ENCODE measurements at places on chromosomes 3 and 15.
A peak's percentile ranks its signal among the peaks of the same experiment; 100 is the strongest.

GRCh38 chr15:95868970-95869369 lies 461.5 kb upstream of the NR2F2 start:
- no peak for DNase-seq

DNA sequence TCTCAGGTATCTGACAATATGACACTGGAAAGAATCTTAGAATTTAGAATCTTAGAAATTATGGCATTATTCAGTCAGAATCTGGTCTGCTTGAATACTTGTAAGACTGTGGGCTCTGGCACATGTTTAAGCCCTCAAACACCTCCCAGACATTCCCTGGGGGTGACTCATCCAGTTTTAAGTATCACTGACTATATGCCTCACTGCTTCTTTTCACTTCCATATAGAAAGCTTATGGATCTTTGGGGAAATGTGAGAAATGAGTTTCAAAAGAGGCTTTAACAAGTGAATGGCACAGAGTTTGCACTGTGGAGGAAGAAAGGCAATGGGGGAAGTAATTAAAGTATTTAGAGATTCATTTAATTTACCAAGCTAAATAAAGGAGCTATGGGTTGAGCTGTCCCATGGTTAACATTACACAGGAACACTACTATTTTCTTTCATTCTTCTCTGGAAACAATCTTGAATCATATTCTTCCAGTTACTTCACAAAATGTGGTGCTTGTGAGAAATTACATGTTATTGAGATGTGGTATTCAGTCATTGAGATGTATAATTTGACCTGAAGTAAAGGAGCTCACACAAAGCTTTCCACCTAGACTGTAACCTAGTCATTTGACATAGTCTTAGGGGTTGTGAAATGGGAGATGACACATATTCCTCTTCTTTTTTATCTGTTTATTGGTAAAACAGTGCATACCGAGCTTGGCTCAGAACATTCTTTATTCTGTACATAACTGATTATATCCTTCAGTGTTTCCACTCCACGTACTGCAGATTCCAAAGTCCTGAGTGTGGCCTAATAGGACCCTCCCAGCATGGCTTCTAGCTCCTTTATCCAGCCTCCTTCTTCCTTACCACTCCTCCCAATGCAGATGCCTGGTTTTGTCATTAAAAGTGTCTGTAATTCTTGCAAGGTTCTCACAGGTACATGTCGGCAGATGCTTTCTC lies 544.6 kb upstream of the NECTIN3 start:
- peak; percentile 99 for DNase-seq

DNA sequence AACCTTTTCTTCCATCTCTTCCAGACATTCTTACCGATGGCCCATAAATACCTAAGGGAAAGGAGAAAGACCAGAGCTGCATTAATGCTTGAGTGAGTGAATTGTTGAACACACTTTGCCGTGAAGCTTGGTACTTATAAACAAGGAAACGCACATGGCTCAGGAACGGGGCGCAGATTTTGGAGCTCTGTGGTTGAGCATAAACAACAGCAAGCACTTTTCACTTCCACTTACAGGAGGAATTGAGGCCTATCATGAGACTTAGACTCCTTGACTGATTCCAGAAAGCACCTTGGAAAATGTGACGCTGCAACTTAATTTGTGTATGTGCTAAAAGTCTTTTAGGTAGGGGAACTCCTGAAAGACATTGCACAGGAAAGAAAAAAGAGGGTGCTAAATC lies 197.5 kb upstream of the FEZF2 start:
- DNase-seq = no peak

DNA sequence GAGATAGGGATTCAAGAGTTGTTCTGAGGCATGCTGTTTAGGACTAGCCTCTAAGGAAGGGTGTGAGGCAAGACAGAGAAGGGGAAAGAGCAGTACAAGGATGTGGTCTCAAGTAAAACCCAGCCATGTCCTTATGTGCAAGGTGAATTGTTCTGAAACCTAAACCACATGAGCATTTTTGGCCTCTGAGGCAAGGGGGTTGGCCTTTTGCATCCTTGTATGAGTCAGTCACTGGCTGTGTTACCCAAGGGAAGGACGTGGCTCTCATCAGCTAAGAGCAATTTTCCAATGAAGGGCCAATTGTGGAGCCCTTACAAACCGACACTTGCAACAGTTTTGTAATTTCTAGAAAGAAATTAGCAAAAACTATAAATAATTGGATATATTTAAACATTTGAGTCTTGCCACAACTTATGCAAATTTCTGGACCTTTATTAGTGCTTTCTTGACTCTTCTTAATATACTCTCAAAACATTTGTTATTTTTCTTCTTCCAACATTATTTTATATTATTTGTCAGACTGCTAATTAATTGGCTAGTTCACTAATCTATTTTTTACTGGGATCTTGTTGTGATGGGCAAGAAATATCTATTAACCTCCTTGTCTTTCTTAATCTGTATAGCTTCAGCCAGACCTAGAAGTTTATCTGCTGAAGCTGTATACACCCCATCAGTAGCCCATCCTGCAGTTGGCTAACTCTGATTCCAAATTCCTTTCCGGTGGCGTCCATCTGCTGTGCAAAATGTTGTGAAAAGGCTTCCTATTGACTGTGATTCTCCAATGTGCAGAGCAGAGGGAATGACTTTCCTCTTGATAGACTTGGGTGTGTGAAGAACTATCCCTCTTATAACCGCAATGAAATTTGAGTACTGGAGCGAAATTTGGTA lies 97.7 kb upstream of the P2RY1 start:
- no peak for DNase-seq

GRCh38 chr3:46367811-46368210 lies 2.9 kb upstream of the CCR5 start:
- DNase-seq = no peak

DNA sequence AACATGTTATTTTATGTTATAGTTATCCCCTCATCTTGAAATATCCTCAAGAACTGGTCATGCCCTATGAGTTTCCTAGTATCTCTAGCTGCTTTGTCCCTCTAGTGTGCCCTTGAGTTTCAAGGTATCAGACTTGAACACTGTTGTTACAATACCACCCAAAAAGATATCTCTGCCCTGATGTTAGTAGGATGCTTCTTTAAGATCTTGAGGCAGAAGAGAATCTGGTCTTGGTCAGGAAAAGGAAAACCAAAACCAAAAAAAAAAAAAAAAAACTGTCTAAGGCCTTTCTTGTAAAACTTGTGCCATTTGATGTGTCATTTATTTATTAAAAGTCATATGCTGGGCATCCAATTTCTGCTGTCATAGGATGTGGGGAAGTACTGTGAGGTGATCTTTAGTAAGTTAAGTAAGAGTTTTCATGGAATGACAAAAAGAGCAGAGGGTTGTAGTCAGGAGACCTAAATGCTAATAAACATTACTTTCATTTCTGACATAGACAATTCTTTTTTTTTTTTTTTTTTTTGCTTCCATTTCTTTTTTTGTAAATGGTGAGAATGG lies 229.7 kb downstream of the NECTIN3 start:
- no peak for DNase-seq

- DNase-seq = no peak
Measured at GRCh38 chr3:195143221-195143620, 127.7 kb downstream of the XXYLT1 start.

- DNase-seq = no peak
Measured at GRCh38 chr3:51712963-51713362, 6.1 kb downstream of the GRM2 start.

- no peak for DNase-seq
Measured at GRCh38 chr3:33063651-33064051, 33.3 kb downstream of the GLB1 start.

- no peak for DNase-seq
Measured at GRCh38 chr3:184126006-184126405, 9.2 kb upstream of the EIF2B5 start.

DNA sequence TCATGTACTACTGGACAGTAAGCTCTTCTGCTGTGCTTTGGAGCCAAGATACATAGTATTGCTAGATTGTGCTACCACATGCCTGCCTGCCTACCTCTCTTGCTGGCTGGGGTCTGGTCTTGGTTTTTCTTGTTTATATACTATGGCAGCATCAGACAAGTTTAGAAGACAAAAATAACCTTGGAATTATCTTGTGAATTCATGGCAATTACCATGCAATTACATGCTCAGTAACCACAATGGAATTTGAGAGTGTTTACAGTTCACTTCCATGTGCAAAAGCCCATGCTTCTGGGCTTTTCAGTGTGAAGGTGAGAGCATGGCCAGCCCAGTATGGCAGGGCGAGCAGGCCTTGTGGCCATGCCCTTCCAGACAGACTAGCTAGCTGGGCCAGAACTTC lies 48.0 kb upstream of the C15orf61 start:
- DNase-seq = no peak

- peak; percentile 78 for DNase-seq
Measured at GRCh38 chr3:17942856-17943255, 200.4 kb upstream of the TBC1D5 start.

GRCh38 chr3:157534725-157535161 lies 31.5 kb upstream of the VEPH1 start:
- DNase-seq = no peak

GRCh38 chr15:41968701-41969100 lies 3.7 kb downstream of the EHD4 start:
- DNase-seq = no peak

DNA sequence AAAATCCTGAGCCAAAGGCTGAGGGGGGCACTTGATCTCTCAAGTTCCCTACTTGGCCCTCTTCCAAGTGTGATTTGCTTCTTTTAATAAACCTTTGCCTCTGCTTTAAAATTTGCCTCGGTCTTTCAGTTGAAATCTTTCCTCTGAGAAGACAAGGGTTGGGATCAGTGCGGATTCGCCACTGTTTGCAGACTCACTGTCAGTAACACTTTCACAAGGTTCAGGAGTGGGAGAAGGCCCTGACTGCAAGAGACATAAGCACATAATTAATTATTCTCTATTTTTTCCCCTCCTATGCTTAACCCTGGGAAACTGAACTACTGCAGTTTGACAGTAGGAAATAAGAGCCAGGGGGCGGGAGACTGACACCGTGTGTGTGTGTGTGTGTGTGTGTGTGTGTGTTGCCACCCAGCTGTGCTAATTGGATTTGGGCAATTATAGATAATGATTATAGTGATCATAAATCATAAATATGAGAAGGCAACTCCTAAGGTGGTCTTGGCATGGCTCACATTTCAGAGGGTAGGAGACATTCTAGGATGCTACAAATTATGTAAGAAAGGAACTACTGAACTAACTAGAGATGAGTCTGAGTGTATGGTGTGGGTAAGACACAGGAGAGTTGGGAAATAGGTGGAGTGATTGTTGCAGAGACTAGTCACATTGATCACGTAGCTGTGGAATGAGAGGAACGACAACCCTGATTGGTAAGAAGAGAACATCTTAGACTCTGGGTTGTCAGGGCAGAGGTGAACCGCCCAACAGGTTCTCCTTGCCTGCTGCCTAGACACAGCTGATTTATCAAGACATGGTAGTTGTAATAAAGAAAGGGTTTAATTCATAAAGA lies 5.5 kb upstream of the ZNF662 start:
- DNase-seq = no peak

GRCh38 chr15:63870487-63871209 lies 36.9 kb upstream of the HERC1 start:
- peak; percentile 51 for DNase-seq

DNA sequence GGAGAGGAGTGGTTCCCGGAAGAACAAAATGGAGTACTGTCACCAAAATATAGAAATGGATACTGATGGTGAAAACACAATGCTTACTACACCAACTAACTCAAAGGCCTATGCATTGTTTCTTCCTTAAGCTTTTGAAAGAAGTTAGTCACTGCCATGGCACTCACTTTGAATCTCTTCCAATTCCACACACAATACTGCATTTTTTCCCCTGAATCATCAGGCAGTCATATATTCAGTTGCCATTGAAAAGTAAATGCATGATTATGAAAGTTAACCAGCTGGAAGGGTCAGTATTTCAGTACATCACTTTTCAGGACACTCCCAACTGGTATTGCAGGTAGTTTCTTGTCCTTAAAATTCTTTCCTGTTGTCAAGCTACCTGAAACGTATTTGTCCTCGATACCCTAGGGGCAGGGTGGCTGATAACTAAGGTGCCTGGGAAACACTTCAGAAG lies 9.0 kb upstream of the LRRFIP2 start:
- peak; percentile 90 for DNase-seq

GRCh38 chr15:90207252-90207651 lies 6.1 kb downstream of the SEMA4B start:
- DNase-seq = no peak

DNA sequence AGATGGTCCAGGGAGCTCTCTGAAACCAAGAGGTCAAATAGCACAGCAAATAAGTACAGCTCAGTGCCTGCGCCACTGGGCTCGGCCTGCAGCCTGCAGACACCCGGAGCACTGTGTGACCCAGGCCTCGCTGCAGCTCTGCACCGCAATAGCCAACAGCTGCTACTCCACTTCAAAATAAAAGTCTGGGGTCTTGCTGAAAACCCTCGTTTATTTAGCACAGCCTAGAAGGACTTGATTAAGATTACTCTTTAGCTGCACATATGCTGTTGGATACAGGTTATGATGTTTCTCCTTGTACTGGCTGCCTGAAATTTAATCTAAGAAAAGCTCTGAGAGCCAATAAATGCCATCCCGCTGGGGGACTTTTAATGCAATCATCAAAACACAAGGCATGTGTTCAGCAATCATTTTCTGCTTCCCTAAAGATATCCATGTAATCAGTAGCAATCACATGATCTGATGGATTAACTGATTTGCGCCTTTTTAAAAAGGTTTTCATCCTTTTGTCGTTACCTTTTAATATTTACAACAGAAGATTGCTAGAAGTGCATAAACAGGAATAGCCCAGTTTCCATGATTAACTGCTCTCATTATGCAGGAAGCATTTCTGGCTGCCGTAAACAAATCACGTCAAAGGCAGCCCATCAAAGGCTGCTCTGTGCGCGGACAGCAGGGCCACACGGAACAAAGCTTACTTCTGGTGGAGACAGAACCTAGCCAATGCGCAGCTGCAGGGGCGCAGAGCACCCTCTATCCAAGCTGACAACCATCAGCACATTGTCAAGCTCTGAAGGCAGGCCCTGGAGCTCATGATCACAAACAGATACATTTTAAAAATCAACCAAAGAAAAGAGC lies 58.8 kb downstream of the CLASP2 start:
- DNase-seq = no peak

GRCh38 chr3:122112754-122113153 lies 57.6 kb downstream of the CD86 start:
- DNase-seq = no peak

GRCh38 chr15:63319065-63319464 lies 41.7 kb downstream of the APH1B start:
- DNase-seq = no peak
